ENCODE measurements at places on chromosomes 1 and 21.

DNA sequence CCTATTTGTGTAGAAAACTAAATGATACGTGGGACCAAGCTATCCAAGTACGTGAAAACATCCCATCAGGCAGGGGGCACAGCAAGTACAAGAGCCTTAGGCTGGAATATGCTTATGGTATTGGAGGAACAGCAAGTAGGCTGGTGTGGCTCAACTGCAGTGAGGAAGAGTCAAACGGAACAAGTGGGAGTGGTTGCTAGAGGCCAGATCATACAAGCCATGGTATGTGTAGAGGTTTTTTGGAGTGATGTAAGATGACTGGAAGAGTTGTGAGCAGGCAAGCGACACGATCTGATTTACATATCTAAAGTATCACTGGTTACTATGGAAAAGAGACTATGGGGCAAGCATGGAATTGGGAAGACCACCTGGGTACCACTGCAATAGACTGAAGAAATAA, 27.8 kb downstream of the ELK4 start:
- no peak for DNase-seq

DNA sequence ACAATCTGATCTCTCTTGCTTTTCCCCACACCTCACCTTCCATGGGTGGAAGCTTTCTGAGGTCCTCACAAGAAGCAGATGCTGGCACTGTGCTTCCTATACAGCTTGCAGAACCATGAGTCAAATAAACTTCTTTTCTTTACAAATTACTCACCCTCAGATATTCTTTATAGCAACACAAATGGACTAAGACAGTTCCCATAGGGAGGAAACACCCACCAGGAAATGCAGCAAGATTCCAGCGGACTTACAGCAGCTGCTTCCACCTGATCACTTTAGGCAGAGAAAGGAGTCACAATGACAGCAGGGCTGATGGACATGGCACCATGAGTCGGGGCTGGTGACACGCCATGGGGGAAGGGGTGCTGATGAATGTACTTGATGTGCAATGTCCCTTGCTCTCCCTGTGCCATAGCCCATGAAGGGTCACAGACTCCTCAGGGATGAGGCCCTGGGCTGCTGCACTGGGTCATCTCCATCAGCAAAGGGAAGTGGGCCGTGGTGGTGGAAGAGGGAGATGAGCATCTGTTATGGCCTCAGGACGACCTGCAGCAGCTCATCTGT, 53.9 kb downstream of the PRSS38 start:
- DNase-seq: no peak

DNA sequence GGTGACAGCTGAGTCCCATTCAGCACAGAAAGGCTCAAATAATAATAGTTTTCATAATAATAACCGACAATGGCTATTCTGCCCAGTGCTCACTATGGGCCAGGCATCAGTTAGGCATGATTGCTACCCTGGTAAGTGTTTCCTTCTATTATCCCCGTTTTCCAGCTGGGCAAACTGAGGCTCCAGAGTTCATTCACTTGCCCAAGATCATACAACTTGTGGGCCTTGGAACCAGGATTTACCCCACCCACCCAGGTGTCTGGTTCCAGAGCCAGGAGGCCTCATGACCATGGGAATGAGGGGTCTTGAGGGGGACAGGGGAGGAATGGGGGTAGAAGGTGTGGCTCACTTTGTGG, 518 bp downstream of the PLOD1 start:
- no peak for DNase-seq

- DNase-seq: peak; percentile 20
These were observed 853 bp upstream of the RRAGC start for GRCh38 chr1:38860454-38860795.

DNA sequence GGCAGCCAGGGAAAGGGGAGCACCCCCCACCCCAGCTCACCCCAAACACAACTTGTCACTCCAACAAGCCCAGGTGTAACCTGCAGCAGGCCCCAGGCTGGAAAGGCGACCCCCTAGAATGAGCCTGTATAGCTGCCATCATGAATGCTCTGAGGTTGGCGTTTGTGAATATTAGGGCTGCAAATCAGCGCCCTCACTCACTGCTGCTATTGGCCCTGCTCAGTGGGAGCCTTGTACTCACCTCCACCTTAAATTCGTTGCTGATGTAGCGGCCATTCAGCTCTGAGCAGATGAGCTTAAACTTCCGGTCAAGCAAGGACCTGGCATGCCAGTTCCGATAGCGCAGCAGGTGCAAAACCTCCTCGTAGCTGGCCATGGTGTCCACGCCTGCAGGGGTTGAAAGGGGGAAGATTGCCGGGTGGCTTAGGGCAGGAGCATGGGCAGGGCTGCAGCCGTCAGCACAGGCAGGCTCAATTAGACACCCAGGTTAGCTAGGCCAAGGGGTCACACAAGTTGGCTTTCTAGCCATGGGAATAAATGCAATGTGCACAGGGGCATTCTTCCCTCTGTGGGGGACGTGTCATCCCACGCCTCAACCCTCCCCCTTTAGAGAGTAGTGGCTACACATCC, 81.7 kb downstream of the PIK3CD start:
- no peak for DNase-seq

- peak; percentile 99 for DNase-seq
These were observed 17.8 kb downstream of the SLFNL1 start for GRCh38 chr1:41003640-41004220.

- no peak for DNase-seq
These were observed 39.1 kb upstream of the WASF2 start for GRCh38 chr1:27528818-27529703.

DNA sequence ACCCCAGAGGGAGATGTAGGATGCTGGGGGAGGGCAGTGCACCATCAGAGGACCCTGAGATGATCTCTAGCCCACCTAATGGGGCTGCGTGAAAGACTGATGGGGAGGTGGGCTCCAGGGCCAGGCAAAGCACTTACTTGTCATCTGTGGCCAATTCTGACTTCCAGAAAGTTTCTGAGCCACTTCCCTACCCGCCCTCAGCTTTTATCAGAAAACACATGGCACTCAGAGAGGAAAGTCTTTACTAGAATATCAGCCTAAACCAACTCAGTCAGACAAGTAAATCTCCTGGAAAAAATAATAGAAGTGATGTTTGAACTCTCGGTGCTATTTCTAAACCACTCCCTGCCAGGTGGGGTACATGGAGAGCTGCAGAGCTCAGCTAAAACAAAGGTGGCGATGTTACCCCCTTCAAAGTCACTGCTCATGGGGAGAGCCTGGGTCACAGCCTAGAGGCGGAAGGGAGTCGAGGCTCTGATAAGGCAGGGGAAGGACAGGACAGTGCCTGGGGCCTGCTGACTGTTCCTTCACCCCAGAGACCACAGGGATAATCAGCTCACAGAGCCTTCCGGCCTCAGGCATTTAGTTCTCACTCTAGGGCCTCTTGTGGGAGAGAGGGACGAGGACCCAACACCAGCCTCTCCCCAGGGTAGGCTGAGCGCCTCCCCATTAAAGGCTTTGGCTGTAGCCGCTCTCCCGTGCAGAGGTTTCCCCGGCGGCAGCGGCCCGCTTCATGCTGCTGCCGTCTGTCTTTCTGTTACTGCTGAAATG, 14.2 kb downstream of the SMIM12 start:
- no peak for DNase-seq

GRCh38 chr1:57115030-57115614, 149.3 kb upstream of the C8B start:
- no peak for DNase-seq

DNA sequence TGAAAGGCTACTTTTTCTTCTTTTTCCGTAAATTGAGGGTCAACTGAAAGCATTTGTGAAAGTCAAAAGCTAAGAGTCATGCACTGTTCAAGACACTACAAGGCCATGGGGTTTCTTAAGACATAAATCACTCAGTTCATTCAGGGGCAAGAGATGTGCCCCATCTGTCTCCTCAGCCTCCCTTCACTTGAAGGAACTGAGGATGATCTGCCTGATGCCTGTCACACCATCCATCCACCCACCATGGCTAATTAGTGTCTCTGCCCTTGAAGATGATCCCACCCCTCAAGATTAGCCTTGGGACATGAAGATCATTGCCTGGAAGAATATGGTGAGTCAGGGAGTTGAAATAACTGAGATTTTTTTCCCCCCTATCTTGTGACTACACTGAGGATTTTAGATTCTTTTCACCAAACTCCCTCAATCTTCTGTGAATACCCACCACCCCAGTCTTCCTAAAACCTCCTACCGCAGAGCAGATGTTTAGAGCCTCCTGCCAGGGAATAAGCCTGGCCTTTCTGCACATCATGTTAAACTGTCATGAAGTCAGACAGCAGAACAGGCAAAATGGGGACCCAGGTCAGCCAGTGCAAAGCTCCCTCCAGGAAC, 88.6 kb upstream of the LMO4 start:
- no peak for DNase-seq

DNA sequence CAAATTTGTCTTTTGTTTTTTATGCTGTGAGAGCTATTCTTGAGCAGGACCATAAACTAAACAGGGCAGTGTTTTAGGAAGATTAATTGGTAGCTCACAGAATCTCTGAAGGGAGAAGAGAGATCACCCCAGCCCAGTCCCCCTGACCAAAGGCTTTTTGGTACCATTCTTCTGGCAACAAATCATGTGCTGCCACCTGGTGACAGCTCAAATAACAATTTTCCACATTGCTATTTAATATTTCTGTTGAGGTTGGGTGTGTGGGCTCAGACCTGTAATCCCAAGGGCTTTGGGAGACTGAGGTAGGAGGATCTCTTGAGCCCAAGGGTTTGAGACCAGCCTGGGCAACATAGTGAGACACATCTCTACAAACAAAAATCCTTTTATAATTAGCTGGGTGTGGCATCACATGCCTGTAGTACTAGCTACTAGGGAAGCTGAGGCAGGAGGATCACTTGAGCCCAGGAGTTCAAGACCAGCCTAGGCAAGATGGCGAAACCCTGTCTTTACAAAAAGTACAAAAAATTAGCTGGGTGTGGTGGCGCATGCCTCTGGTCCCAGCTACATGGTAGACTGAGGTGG, 2.2 kb upstream of the TESK2 start:
- DNase-seq: peak; percentile 60

GRCh38 chr1:68231627-68232288, 565 bp downstream of the WLS start:
- DNase-seq: peak; percentile 84

GRCh38 chr1:109091839-109092193, 1.3 kb downstream of the TMEM167B start:
- DNase-seq: peak; percentile 58

GRCh38 chr1:178093951-178094738, at the start of gene RASAL2:
TSS of gene RASAL2 (plus strand) at chr1:178094104. CDS start at chr1:178094493, 389 bp downstream.
- DNase-seq: peak; percentile 63

- DNase-seq: no peak
These were observed 18.1 kb downstream of the KIAA0040 start for GRCh38 chr1:175174309-175175102.

DNA sequence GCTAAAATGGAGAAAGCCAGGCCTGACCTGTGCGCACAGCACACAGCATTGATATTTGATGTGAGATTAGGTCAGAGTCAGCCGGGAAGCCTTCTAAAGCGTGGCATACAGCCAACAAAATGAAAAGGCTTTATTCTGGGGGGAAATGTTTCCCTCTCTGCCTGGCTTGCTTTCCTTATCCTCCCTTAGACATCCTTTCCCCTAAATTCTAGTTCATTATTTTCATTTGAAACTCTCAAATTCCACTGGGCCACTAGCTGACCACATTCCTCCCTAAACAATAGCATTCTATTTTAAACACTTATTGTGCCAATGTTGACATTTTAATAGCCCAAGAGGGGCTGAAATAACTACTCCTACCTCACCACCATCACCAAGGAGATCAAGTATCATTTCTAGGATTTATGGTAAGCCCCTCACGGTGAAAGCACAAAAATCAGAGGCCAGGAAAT, 49.4 kb downstream of the LEPR start:
- peak; percentile 56 for DNase-seq

DNA sequence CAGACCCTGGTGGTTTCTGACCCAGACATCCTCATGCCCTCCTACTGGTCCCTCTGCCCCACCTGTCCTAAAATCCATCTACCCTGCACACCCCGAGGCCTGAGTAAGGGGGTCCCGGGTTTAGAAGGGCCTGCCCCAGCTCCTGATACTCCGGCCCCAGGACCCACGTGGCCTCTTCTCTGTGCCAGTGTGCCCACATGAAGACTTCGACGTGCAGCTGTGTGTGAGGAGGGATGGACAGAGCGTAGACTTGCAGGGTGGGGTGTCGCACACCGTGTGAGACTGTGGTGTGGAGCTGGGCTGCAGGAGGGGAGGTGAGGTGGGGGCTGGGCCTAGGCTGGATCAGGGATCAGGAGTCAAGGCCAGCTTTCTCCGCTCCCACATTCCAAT, 461.1 kb downstream of the PTPRU start:
- DNase-seq: no peak

GRCh38 chr1:19344372-19344810, 32.3 kb downstream of the SLC66A1 start:
- DNase-seq: no peak

DNA sequence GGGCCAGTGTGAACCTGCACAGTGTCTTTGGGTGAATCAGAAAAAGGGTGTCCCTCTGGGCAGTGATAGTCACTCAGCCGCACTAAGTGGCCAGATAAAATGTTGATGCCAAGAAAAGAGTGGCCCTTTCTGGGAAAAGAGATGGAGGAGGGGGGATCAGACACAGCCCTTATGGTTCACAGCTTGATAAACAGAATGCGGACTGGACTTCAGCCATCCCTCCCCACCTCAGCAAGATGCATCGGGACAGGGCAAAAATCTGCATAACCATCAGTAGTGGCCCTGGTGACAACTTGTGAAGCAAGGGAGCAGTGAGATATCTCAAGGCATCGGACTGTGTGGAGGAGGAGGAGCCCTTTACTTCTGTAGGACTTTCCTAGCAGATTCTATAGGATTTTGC, 353.8 kb upstream of the PLXNA2 start:
- DNase-seq: no peak

DNA sequence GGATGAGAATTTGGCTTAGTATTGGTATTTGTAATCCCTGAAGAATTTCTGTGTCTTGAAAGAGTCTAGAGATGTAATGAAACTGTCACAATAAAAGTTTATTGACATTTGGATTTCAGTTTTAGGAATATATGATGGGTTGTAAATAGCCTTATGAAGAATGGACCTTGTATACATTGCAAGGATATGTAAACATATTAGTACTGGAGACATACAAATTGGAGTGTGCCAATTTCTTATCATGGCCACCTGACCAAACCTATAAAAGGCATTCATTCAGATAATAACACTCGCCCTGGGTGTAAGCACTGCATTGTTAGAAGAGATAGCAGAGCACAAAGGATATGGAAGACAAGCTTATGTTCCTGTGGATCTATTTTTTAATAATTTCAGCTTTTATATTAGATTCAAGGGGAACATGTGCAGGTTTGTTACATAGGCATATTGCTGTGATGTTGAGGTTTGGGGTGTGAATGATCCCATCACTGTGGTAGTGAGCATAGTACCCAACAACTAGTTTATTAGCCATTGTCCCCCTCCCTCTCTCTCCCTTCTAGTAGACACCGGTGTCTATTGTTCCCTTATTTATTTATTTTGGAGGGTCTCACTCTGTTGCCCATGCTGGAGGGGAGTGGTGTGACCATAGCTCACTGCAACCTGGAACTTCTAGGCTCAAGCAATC, 8.6 kb downstream of the S1PR1 start:
- no peak for DNase-seq

- DNase-seq: no peak
These were observed 10.1 kb upstream of the ARHGEF10L start for GRCh38 chr1:17529381-17529780.
